ENCODE measurements at places on chromosomes 3 and 15.

- DNase-seq: no peak
These were observed 50.1 kb downstream of the CFAP20DC start for GRCh38 chr3:58999774-59000160.

DNA sequence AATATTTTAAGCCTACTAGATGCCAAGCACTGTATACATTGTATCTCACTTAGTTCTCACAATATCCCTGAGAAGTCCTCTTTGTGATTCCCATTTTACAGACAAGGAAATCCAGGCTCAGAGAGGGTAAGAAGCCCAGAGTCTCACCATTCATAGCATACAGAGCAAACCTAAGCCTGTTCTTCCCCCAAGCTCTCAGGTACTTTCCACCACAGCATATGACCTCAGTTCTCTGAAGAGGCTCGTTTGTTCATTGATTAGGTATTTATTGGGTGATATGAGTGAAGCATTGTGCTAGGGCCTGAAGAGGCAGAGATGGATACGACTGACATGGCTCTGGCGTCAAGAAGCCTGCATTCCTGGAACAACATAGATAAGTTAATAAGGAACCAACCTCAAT lies 310.9 kb upstream of the UMPS start:
- no peak for DNase-seq

DNA sequence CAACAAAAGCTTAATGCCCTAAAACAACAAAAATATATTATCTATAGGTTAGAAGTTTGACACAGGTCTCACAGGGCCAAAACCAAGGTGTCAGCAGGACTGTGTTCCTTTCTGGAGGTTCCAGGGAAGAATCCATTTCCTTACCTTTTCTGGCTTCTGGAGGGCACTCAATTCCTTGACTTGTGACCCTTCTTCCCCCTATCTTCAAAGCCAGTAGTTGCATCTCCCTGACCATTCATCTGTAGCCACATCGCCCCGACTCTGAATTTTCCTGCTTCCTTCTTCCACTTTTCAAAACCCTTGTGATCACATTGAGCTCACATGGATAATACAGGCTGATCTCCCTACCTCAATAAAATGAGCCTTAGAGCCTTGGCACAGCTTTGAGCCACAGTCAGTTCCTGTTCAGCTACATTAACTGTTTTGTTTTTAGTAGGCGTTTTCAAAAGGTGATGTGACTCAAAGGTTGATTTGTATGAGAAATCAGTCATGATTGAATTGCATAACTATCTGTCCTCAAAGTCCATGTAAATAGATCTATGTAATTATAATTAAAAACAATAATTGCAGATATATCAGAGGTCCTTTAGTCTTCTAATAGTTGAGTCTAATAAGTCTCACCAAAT lies 12.4 kb downstream of the PFN2 start:
- no peak for DNase-seq

DNA sequence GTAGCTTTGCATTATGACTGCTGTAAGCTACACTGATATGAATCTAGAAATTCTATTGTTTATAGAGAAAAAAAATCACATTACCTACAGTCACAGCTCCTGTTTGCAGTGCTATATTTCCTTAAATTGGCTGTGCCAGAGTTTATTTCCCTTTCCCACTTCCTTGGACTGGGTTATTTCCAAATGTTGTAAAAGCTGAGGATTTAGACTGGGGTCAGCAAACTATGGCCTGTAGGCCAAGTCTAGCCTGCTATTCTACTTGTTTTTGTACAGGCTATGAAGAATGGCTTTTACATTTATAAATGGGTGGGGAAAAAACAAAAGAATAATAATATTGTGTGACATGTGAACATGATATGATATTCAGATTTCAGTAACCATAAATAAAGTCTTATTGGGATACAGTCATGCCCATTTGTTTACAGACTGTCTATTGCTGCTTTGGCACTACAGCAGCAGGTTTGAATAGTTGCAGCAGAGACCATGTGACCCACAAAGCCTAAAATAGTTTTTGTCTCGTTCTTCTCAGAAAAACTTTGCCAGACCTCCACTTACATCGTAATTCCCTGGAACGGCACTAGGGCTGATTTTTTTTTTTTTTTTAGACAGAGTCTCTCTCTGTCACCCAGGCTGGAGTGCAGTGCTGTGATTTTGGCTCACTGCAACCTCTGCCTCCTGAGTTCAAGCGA lies 7.8 kb downstream of the GLDN start:
- DNase-seq: no peak

DNA sequence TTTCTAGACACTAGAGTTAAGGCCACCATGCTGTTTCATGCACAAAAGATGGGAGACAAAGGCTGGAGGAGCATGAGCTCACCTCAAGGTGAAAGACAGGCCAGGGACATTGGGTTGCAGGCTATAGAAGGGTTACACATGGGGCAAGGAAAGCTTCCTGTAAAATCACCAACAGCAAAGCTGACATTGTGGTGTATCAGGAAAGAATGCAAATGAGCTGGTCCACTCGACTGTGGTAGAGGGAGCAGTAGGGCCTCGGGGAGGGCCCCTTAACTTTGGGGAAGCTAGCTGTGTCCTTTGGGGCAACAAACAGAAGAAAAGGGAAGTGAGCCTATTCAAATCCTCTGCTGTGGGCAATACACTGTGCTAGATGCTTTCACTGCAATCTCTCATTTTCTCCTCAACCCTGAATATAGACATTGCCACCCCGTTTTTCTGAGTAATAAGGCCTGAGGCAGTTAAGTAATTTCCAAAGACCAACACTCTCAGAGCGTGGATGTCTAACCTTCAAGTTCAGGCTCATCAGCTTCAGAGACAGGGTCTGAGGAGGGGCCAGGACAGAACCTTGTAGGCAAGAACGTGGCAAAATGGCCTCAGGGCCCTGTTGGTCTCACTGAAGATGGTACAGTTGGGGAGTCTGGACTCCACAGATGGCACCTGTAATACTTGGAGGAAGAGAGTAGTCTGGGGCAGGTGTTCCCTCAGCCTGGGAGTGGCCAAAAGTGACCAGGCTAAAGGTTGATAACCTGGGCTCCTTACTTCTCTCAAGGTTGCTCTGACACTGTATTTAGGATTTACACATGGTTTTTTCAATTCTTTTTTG lies 24.1 kb downstream of the CX3CR1 start:
- DNase-seq: peak; percentile 10

GRCh38 chr3:81624756-81625155 lies 136.7 kb downstream of the GBE1 start:
- no peak for DNase-seq

DNA sequence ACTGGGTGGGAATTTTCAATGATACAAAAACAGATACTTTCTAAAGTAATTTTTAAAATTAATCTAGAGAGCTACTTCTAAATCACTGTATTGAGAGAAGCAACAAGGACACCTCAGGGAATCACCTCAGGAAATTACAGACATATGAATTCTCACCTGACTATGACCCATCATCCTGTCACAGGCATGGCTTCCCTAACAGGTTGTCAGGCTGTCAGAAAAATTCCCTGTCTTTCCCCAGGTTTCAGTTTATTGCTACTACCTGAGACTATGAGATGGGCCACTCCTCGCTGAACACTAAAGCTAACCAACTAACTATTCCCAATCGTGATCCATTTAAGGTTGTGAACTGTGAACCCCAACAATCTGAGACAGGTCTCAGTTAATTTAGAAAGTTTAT lies 66.1 kb downstream of the CD200 start:
- DNase-seq: no peak

- no peak for DNase-seq
These were observed 11.6 kb downstream of the CCR5AS start for GRCh38 chr3:46395210-46395661.

- DNase-seq: no peak
These were observed 87.4 kb downstream of the CHDH start for GRCh38 chr3:53758846-53759245.
